Stimulated activated CD8-positive, alpha-beta memory T cell treated with anti-CD3 and anti-CD28 coated beads, Interleukin-4, amount 100 ng/mL, for 24 hours (primary cell): ENCODE measurements at places on chromosomes 5 and 9.

DNA sequence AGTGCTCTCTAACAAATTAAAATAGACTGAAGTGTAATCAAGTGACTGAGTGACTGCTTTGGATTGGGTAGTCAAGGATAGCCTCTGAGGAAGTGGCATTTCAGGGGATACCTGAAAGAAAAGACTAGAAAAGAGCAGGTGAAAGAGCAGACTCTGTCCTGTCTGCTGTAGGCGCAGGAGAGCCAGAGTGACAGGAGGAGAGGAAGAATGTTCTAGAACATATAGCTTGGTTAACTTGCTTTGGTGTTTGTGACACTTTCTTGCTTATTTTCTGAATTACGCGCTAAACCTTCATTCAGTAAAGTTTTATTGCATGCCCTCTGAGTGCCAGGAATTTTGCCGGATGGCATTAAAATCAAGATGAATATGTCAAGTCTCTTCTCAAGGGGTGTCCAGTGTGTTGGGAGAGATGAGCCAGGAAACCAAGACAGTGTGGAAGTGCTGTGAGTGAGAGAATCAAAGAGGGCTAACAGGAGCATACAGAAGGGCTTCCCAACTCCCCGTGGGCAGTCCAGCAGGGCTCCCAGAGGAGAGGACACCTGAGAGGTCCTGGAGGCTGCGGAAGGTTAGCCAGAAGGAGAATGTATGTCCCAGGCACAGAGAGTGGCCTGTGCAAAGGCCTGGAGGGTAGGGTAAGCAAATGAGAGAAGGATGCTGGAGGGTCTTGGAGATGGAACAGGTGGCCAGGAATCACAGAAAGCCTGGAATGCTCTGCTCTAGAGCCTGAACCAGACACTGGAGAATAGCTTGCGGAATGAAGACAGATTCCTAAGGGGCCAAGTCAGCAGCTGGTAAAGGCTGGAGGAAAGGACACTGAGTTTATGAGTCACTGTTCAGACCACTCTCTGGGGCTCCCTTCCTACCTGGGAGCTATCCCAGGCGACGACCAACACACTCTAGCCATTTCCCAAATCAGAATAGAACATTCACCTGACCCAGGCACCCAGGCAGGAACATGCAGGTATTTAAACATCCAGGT lies 59.3 kb downstream of the SLC22A5 start:
- DNase-seq: no peak

- no peak for DNase-seq
These were observed 5.5 kb downstream of the CDC37L1 start for GRCh38 chr9:4684820-4685219.

- DNase-seq: no peak
These were observed at the start of gene CFAP77 for GRCh38 chr9:132409828-132410528. Gene CFAP77 (plus strand): TSS chr9:132410211. CDS start chr9:132410272, 61 bp downstream.

DNA sequence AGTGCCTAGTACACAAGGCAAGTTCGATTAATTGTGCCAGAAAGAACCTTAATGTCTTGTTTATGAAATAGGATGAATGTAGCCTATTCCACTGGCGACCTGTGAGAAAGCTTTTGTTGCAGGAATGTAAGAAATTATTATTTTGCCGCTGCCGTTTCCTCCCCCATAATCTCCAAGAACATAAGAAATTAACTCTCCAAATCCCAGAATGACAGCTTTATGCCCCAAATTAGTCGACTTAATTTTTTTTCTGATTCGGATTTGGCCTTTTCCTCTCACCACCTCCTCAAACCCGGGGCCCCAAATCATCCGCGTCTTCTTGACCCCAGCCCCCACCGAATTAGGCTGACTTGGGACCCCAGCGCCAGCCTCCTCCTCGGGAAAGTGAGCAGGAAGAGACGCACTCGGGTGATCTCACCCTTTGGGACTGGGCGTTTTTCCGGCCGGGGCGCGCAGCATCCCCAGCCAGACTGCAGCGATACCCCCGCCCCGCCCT lies 682 bp upstream of the SPTAN1 start:
- no peak for DNase-seq

GRCh38 chr5:79509244-79509885 lies 4.6 kb downstream of the HOMER1 start:
- DNase-seq: no peak

- DNase-seq: no peak
These were observed 52.3 kb upstream of the APC start for GRCh38 chr5:112685386-112685785.

- no peak for DNase-seq
These were observed 115.7 kb upstream of the MPDZ start for GRCh38 chr9:13395156-13395555.

DNA sequence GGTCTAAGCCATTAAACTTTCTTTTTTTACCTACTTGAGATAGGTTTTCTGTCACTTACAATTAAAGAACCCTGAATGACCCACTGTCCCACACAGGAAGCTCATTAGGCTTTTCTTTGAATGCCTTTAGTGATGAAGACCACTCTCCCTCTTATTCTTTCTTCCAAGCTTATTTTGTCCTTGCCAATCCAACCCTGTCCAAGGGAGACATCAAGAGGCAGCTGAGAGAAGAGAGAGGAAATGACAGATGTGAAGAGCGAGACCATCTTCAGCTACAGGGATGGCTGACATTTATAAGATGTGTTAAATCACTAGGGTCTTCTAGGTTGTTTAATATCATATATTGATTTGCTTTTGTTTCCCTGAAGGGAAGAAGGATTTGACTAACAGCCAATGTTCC lies 133.5 kb downstream of the FAM114A2 start:
- DNase-seq: no peak

DNA sequence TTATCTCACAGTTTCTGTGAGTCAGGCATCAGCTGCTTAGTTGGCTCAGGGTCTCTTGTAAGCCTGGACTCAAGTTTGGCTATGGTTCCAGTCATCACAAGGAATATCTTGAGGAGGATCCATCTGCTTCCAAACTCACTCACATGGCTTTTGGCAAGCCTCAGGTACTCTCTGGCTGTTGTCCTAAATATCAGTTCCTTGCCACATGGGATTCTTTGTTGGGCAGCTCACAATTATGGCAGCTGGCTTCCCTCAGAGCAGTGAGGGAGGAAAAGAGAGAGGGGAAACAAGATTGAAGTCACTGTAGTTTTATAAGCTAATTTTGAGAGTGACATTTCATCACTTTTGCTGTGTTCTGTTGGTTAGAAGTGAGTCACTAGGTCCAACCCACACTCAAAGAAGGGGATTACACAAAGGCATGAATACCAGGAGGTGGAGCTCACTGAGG lies 144.5 kb downstream of the GCNT1 start:
- DNase-seq: no peak

DNA sequence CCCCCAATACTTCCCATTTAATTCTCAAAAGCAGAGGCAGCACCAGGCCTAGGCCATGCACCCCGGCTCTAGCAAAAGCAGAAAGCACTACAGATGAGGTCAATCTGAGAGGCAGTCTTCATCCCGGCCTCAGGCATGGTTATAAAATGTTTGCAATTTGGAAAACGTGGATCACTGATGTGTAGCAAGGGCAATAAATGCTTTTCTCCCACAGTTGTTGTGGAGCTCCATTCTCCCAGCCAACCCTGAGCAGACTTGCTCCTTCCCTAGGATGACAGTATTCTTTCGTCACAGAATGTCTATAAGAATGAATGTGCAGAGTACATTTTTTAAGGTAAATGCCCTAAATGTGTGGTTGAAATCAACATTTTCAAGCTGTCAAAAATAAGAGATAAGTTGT lies 157.3 kb upstream of the DAPK1 start:
- no peak for DNase-seq

GRCh38 chr9:86434039-86434726 lies 80.0 kb upstream of the TUT7 start:
- DNase-seq: no peak

- no peak for DNase-seq
These were observed 164.9 kb upstream of the PAPPA start for GRCh38 chr9:115988701-115989100.

DNA sequence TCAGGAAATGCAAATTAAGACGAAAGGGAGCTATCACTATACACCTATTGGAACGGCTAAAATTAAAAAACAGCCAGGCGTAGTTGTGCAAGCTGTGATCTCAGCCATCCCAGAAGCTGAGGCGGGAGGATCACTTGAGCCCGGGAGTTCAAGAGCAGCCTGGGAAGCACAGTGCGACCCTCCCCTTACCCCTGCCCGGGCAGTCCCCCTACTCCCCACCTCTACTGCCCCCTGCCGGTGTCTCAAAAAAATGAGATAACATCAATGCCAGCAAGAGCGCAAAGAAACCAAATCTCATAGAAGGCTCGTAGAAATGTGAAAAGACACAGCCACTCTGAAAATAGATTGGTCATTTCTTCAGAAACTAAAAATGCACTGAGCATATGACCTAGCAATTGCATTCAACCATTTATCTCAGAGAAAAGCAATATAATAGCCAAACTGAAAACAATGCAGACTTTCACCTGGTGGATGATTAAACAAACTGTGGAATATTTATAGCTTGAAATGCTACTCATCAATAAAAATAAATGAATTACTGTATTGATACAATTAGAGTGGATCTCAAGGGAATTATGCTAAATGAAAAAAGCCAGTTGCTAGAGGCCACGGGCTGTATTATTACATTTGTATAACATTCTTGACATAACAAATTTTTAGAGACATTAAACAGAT lies 20.6 kb downstream of the OR2V2 start:
- DNase-seq: no peak

DNA sequence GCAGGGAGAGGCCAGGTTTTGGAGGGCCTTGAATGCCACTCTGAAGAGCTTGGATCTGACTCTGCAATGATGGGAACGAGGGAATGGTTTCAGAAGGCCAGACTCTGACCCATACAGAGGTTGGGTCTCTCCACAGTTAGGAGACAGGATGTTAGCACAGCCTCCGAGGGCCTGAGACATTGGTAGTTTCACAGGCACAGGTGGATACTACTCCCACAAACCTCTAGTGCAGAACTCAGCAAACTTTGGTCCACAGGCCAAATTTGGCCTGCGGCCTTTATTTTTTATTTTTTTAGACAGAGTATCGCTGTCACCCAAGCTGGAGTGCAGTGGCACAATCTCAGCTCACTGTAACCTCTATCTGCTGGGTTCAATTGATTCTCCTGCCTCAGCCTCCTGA lies 2.9 kb downstream of the GNPDA1 start:
- DNase-seq: no peak

- no peak for DNase-seq
These were observed 15.3 kb upstream of the ELAVL2 start for GRCh38 chr9:23841304-23841703.

- DNase-seq: no peak
These were observed 159.0 kb downstream of the KCTD16 start for GRCh38 chr5:144329681-144330080.

DNA sequence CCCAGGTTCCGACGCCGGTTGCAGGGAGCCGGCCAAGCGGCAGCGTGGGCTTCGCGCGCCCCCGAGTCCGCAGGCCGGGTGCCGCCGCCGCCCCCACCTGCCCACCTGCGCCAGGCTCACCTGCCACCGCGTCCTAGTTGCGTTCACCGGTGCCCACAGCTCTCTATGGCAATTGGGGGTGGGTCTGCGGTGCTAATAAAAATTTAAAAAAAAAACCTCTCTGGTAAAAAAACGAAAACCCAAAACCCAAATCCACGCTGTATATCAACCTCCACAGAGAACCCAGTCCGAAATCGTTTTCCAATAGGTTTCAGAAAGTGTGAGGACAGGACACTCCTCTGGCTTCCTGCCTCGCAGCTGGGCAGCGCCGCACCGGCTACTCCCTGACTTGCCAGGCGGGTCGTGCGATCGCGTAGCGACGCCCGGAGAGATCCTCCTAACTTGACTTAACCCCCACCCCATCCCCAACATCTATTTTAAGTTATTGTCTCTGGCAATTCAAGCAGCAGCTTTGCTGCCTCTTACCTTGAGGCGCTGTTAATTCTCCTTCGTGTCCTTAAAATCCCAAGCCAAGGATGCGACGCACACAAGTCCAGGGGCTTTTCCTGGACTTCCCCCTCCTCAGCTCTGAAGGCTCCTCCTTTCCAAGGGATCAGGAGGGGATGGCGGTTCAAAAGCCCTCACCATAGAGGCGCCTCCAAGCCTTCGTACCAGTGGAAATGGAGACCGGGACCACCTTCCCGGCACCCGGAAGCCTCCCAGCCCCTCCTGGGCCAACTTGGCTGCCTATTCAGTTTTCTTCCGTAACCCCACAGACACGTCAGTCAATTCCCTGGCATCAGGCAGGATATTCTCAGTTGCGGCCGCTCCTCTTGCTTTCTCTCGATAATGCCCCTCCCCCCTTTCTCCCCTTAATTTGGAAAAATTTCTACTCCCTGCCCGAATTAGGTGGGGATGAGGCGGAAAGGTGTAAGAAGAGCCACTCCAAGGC lies 1639.4 kb upstream of the C9orf72 start:
- no peak for DNase-seq

GRCh38 chr9:5459289-5459829 lies 9.0 kb downstream of the CD274 start:
- no peak for DNase-seq

- no peak for DNase-seq
These were observed 148.2 kb downstream of the SMARCA2 start for GRCh38 chr9:2163231-2163885.

DNA sequence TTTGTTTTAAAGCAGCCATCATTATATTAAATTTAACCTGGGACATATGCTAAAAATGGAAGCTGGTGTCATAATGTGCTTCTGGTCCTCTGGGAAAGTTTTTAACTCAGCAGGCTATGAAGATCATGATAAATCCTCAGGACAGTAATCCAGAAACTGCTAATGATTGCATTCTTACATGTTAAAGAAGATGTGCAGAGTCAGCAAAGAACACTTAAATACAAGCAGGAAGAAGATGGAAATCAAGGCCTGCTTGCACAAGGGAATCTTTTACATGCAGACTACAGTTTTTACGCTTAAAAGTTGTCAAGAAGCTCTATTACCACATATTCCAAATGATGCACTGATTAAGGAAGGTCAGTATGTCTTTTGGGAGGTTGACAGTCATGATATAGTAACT lies 246.0 kb upstream of the PTPRD start:
- DNase-seq: no peak

GRCh38 chr5:107456281-107456715 lies 214.4 kb downstream of the EFNA5 start:
- DNase-seq: no peak

GRCh38 chr5:153043886-153044285 lies 446.6 kb upstream of the GRIA1 start:
- DNase-seq: no peak

GRCh38 chr5:157303667-157304327 lies 37.9 kb downstream of the CYFIP2 start:
- no peak for DNase-seq

DNA sequence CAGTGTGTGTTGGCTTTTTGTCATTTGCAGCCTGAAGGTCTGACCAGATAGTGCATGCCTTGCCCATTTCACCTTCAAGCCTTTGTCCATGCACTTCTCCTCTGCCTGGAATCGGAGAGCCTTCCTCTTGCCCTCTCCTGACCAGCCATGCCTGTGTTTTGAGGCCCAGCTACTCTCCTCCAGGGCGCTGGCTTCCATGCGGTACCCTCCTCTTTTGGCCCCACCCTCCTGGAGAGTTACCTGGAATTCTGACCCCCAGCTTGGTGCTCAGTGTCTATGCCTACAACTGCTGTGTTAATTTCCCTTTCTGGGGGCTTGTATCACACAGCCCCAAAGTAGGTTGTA lies 52.5 kb downstream of the CXXC5 start:
- no peak for DNase-seq

GRCh38 chr9:130974697-130975096 lies 34.3 kb upstream of the LAMC3 start:
- DNase-seq: no peak

- no peak for DNase-seq
These were observed 46.9 kb downstream of the ADAMTS2 start for GRCh38 chr5:179298181-179298993.

GRCh38 chr9:74726581-74726980 lies 161.1 kb downstream of the TRPM6 start:
- no peak for DNase-seq
